Stimulated activated CD4-positive, alpha-beta T cell treated with anti-CD3 and anti-CD28 coated beads, TNF-alpha, amount 100 ng/mL, for 1 hour (primary cell): ENCODE measurements at places on chromosomes 1 and 21.

GRCh38 chr21:41964171-41964570 is 10.4 kb upstream of the C2CD2 start:
- DNase-seq = no peak

DNA sequence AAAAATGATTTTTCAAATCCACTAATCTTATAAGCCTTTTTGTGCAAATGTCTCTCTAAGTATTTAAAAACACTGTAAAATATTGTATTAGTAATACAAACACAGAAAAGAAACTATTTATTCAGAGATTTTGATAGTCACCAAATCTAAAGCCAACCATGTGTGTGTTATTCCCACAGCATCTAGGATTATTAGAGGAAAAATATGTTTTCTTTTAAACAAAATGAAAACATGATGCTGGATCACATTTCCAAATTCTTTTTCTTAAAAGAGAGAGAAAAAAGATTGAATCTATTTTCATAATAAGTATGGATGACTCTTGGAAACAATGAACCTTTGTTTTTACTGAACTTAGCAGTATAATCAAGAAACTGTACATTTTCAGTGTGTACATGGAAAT is 25.3 kb downstream of the COLGALT2 start:
- DNase-seq = no peak

GRCh38 chr1:68904477-68904876 is 407.6 kb upstream of the DEPDC1 start:
- no peak for DNase-seq

DNA sequence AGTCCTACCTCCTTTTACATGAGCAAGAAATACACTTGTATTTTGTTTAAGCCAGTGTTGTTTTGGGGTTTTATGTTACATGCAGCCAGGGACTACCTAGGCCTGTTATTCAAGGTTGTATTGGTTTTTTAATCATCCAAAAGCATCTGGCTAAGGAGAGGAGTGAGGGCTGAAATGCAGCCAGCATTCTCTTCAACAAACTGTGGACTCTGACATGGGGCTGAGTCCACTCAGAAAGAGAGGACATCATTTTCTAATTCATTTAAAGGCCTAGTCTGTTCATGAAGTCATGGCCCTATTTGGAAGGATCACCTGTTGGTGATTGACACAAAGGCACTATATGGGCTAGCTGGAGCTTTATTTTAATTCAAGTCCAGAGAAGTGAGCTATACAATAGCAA is 190.4 kb downstream of the TTLL7 start:
- no peak for DNase-seq

DNA sequence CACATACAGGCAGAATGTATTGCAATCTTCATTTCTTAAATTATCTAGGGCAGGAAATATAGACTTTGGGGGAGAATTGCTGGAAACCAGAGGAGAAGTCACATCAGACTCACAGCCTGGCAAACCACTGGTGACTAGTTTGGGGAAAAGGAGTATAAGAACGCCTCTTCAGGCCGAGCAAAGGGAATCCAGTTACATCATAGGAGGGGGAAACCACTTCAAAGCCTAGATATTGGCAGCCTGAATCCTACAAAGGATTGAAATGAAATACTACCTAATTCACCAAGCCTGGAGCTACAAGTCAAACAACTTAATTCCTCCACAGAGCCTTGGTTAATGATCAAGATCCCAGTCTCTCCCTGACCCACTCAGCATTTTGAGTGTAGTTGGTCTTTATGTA is 121.7 kb downstream of the SLC30A10 start:
- DNase-seq = no peak

DNA sequence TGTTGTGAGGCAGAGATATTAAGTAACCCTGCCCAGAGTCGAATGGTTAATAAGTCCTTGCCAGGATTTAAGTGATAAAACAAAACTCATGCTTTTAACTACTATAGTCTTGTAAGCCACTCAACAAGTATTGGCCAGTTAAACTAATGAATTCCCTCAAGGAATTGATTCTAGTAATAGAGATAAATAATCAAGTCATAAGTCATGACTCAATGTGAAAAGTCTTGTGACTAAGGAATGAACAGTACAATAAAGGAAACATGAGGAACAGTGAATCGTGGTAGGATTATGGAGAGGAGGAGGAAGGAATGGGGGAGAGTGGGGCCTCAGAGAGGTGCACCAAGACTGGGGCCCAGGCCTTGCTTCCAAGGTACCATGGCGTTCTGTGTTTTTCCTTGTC is 104.7 kb downstream of the FGGY start:
- DNase-seq = no peak

DNA sequence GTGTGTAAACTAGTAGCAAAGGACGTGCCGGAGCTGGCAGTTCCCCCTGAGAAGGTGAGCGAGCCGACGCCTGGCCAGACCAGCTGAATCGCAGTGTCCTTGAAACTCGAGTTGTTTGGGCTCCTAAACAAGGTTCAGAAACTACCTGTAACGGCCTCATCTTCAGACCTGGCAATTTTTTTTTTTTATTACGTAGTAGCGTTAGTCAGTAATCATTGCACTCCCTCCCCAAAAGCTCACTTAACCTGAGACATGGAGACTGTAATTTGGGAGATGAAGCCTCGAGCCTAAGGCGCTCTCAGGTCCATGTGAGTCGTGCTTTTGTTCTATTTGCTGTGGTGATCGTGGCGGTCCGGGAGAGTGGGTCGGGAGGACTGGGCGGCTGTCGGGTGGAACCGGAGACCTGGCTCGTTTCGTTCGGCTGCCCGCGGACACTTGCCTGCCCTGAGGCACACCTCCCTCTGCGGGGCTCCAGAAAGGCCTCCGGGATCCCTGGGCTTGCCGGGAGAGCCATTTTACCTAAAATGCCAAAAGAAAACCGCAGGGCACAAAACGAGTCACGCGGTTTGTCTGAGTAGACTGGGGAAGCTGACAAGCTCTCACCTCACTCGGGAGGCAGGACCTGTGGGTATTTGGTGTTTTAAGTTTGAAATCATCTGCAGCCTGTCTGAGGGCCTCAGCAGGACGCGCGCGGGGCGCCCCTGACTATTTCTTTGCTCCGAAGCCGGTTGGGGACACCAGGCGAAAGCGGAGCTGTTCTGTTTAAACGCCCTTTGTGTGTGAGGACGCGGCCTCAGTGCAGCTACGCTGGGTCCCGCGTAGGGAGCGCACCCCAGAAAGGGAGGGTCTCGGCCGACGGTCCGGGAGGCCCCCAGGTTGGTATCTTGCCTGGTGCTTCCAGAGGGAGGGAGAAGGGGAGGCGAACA is 722 bp downstream of the LHX8 start:
- DNase-seq = no peak

DNA sequence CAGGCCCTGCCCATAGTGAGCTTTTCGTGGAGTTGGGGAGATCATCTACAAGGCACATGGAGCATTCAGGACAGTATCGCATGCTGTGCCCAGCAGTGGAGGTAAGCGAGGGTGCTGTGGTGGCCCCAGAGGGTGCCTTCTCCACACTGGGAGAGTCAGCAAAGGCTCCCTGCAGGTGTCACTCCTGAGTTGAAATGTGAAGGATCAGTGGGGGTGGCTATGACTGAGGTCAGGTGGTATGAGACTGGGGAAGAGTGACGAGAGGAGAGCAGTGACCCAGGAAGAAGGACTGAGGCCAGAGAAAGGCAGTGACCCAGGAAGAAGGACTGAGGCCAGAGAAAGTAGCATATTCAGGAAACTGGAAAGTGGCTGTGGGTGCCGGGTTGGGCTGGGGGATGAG is 53.0 kb downstream of the SPAG17 start:
- DNase-seq = no peak
